ENCODE measurements at places on chromosomes 1 and 21.

GRCh38 chr1:35470977-35471613, 86.1 kb downstream of the KIAA0319L start:
- DNase-seq, result no peak

GRCh38 chr1:168473126-168473525, 70.7 kb downstream of the XCL2 start:
- no peak for DNase-seq

DNA sequence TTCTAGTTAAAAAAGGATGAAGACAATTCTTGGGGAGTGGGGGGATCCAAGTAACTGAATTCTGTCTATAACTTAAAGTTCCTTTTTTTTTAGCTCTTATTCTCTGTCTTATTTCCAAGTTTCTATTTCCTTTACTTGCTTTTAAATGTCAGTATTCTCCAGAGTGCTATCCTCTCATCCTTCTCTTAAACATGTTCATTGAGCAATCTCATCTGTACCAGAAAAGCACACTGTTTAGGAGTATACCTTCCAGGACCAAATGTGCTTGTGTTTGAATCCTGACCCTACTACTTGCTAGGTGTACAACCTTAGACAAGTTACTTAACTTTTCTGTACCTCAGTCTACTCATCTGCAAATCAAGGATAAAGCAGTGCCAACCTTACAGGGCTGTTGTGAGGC, 50.1 kb downstream of the AKT3 start:
- DNase-seq, result no peak

DNA sequence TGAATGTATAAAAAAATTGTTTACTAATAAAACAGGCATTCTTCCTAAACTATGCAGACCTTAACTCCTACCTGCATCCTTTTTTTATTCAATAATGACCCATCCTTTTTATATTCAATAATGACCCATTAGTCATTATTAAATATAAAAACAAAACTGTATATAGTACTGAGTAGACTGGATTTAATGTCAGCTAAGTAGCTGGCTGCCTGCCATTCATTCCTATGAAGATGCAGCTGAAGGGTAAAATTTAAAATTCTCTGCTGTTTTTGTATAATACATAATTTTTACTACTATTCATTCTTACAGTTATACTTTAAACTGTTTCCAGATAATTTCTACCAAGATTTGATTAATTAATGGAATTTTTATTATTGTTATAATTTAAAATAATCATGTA, 79.3 kb downstream of the DENND1B start:
- no peak for DNase-seq

- DNase-seq, result no peak
These were observed 140.2 kb upstream of the ZBTB40 start for GRCh38 chr1:22311461-22311860.

GRCh38 chr1:150089846-150090520, 22.4 kb downstream of the VPS45 start:
- DNase-seq, result no peak

- no peak for DNase-seq
These were observed 39.9 kb downstream of the PEX14 start for GRCh38 chr1:10514490-10515235.

DNA sequence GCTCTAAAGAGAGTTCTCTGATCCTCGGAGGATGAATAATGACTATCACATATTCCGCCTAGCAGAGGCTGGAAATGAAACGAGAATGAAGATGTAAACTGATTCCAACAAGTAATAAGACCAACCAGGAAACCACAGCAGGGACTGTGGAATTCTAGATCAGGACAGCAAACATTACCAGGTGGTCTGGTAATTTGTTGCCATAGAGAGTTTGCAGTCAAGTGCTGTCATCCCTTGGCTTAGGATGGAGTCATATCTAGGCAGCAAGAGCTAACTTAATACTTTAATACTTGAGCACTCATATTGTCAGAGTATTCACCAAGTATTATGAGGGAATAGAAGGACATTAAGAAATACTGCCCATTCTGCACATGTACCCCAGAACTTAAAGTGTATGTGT, 45.1 kb upstream of the MUTYH start:
- DNase-seq, result no peak

DNA sequence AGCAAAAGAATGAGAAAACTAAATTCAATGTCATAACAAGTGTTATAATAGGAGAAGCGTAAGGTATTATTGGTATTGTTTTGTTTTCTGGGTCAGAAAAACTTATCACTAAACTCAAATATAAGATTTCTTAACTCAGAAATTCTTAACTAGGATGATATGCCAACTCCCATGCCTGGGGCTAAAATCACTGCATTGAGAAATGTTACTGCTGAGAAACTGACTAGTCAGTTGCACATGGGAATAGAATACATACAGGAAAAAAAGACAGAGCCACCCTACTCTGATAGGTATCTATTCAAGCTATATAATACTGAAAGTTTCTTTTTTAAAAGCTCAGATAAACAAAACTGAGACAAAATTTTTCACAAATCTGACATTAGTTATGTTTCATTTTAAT, 56.3 kb downstream of the PRPF38A start:
- DNase-seq, result no peak

Measured in activated naive CD4-positive, alpha-beta T cell (primary cell).